ENCODE measurements at places on chromosomes 6 and 20.

- no peak for DNase-seq
Observed at GRCh38 chr6:155227046-155227445, 36.8 kb upstream of the CLDN20 start.

- no peak for DNase-seq
Observed at GRCh38 chr6:81265106-81265505, 487.4 kb downstream of the TENT5A start.

DNA sequence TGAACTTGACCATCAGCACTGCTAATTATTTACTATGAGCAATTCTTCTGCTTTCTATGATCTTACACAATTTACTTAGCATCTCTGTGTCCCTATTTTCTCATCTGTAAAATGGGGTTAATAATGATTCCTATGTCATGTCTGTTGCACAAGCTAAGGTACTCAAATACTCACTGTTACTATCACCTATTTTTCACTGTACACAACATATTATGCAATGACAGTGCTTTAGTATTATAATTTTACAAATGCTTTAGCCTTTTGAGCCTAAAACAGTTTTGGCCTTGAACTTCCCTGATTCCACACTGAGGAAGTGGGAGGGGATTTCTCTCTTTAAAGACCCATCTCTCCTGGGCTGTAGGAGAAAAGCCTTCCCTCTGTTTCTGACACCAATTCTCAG lies 36.9 kb upstream of the THEMIS start:
- DNase-seq = no peak

GRCh38 chr20:61686051-61686936 lies 379.4 kb downstream of the TAF4 start:
- no peak for DNase-seq

DNA sequence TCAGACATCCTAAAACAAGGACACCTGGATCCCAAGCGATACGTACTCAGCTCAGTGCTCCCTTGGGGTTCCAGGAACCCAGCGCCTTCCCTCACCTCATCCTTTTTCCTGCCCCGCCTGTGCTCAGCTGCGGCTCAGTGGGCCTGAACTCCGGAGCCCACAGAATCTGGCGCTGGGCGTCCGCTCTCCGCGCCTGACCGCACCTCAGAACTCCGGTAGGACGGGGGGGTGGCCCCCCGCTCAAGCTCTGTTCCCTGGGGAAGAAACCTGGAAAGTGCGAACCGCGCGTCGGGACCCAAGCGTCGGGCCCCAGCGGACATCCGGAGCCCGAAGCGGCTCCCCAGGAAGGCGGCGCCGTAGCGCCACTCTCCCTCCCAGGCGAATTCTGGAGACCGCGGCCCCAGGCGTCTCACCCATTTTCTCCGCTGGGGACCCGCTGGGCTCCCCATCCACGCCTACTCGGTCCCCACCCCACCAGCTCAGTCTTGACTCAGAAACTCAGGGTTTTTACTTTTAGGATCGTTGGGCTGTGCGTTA lies 336 bp upstream of the LY6G5C start:
- DNase-seq = peak; percentile 56

DNA sequence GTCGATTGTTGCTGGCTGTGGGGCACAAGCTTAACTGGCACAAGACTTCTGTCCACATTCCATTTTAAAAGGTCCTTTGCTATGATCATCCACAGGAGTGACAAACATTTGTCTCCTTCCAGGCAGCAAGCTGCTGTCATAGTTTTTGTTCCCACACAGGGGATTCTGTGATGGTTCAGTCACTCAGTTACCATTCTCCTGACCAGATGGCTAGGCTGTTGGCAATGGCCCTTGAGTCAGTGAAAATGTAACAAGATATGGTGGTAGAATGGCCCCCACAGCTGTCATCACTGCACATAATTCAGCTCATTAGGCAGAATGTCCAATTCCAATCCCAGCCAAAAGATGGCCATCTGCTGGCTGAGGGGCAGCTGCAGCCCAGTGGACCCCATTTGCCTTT lies 13.7 kb downstream of the BPIFA1 start:
- no peak for DNase-seq

- peak; percentile 88 for DNase-seq
Observed at GRCh38 chr6:7254980-7255835, 57.8 kb downstream of the SSR1 start.

- no peak for DNase-seq
Observed at GRCh38 chr6:52881662-52881995, 27.9 kb downstream of the GSTA3 start.

DNA sequence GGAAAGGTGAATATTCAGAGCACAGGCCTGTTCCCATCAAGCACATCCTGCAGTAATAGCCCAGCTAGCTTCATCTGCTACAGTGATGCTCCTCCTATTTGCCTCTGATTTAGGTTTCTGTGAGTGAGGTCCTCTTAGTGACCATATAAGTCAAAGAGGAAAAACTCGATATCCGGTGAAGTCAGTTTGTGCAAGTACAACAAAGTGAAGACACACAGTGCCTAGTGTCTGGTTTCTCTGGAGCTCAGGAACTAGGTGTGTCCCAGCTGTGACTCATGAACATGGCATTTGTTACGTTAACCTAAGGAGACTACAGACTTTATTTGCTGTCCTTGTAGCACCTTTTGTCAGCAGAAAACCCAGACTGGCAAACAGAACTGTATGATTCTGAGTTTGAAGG lies 33.9 kb downstream of the EDN1 start:
- DNase-seq = no peak

GRCh38 chr6:51684603-51685002 lies 402.8 kb downstream of the PKHD1 start:
- no peak for DNase-seq

DNA sequence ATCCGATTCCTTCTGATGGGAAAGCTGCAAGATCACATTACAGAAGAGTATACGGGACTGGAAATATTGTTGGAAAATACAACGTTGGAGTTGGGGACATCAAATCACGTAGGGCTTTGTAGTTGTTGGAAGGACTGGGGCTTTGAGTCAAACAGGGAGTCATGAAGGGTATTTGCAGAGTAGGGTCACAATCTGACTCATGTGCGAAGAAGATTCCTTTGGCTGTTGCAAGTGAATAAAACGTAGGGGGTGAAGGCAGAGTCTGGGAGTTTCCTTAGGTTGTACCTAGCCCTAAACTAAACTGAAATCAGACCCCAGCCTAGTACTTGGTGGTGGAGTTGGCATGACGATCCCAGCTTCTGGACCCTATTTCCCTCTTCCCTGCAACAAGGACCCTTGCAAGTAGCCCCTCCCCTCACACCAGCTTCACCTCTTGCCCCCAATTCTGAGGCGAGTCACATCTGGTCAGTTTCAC lies 32.3 kb downstream of the SNX5 start:
- DNase-seq = no peak

DNA sequence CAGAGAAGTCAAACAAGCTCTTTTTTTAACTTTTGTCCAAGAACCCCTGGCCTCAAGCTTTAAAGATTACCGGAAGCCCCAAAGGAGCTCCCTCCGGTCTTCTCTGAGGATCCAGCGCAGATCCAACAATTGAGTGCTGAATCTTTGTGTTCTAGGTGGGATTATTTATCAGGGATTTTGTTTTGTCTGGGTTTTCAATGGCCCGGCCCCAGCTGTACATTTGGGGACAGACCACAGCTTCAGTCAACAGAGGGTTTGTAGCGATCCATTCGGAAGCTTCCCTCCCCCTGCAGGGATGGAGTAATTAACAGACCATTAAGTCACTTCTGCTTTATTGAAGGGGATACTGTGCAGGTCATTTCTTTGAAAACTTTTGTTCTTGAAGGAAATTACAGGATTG lies 7.8 kb downstream of the OLIG3 start:
- DNase-seq = no peak

- no peak for DNase-seq
Observed at GRCh38 chr6:90467546-90467945, 119.3 kb downstream of the MAP3K7 start.

GRCh38 chr6:23180504-23181293 lies 611.3 kb downstream of the HDGFL1 start:
- no peak for DNase-seq

GRCh38 chr6:91352878-91353277 lies 766.0 kb upstream of the MAP3K7 start:
- no peak for DNase-seq

DNA sequence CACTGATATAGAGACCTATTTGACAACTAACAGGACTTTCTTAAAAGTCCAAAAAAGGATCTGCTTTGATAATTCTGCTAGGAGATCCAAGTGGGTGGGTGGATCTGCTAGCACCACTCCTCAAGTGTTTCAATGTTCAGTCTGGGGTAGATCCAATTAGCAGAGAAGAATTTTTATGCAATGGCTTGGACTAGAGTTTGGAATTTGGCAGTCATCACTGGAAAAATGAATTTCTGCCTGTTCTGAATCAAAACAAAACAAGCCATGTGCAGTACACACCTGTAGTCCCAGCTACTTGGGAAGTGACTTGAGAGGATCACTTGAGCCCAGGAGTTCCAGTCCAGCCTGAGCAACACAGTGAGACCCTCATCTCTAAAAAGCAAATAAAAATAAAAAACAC lies 12.6 kb upstream of the GNMT start:
- no peak for DNase-seq

GRCh38 chr6:159102373-159103160 lies 57.8 kb upstream of the TAGAP start:
- no peak for DNase-seq

DNA sequence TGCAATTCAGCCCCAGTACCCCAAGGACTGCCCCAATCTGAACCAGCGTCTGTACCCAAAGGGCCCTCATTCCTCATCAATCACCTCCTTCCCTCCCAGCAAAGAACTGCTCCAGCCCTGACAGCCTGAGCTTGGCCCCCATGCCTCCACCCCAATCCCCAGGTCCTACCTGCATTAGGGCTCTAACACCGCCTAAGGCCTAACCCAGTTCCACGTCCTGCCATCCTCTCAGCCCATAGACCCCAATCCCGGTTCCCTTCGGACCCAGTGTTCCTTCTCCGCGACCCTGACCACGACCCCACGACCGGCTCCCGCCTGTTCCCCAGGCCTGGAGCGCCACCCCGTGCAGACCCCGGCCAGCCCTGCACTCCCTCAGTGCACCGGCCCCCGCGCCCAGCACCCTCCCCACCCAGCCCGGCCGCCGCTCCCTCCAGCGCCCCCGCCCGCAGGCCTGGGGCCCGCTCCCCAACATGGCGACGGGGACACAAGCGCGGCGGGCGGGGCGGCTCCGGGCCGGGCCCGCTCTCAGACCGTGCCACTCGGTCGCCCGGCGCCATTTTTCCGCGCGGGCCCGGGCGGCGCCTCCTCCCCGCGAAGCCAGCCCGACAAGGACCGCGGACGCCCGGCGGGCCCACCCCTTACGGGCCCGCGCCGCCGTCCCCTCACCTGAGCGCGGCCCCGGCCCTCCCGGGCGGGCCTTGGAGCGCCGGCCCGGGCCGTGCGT lies 483 bp downstream of the NCOA6 start:
- no peak for DNase-seq

- DNase-seq = no peak
Observed at GRCh38 chr20:41094353-41095055, 42.8 kb upstream of the PLCG1 start.

GRCh38 chr6:125728739-125729138 lies 20.7 kb upstream of the HEY2 start:
- no peak for DNase-seq

DNA sequence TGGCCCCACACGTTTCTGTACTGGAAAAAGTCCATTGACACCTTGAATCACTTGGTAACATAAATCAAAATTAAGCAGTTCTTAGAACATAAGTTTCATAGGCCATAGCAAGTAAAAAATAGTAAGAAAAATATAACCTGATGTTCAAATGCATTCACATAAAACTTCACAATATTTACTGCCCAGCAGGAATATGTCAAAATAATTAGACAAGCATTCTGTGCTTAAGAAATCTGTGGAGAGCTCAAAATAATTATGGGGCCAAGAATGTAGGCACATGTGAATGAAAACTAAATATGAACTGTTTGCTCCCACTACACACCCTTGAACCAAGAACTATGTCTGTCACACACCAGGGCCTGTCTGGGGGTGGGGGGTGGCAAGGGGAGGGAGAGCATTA lies 70.8 kb downstream of the IPCEF1 start:
- DNase-seq = no peak

- peak; percentile 45 for DNase-seq
Observed at GRCh38 chr6:27889275-27889627, 22.9 kb downstream of the OR2B2 start.

GRCh38 chr20:13101706-13102105 lies 92.9 kb downstream of the SPTLC3 start:
- no peak for DNase-seq

DNA sequence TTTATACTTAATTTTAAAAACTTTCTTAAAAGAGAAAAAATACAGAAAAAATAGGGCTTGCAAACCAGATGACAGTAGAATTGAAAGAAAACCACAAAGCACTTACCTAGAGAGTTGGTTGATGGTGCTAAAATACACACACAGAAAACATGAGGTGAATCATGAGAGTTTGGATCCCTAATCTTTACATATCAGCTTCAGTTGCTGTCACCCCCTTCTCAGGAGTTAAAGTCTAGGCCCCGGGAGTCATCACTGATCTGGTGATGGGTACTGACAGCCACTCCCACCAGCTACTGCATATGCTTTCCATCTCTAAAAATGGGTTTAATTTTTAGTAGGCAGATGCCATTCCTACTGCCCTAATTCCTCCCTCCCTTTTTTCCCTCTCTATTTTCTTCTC lies 16.7 kb downstream of the TSBP1 start:
- DNase-seq = no peak

DNA sequence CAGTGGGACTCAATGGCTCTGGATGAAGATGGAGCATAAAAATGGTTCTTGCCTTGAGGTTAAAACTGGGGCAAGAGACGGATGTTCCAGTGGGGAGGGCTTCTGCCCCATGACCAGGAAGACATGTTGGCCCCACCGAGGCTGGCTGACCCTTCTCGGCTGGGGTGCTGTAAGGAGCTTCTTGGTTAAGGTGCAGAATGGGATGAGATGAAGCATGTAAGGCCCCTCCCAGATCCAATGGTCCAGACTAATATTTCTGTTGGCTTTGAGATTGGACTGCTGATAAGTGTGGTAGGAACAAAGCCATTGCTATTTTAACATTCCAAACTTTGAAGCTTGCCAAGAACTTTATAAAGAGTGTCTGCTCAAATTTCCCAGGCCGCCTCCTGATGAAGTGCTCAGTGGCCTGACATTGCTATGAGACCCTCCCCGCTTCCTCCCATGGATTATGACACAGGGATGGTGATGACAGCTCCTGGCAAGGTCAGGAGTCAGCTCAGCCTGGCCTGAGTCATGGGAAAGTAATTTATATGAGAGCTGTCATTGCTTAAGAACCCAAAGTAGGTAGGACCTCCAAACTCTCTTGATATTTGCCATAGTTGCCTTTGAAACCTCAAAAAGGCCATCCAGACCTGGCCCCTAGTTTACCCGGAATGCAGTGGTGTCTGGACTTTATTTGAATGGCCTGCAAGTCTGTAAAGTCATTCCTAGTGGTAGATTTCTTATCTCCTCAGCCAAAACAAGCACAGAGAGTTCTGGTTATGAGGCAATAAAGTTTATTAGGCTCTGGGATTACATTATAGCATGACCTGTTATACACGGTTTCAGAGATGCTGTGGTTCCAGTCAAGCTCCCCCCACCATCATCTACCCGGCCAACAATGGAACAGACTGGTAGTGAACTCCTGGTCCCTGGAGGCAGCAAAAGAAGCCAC lies 55.2 kb downstream of the TGM2 start:
- DNase-seq = no peak
